Mesenchymal stem cell (in vitro differentiated cells and primary cell): ENCODE measurements at places on chromosomes 6 and 20.

- H3K36me3 ChIP-seq: no peaks in the 10 kb centered on the region
- no peaks in the 10 kb centered on the region for H3K27me3 ChIP-seq
- DNase-seq: no peak
- no peak overlapping the region for H3K27ac ChIP-seq
- H3K4me1 ChIP-seq: no peaks in the 10 kb centered on the region
- no peak overlapping the region for H3K4me3 ChIP-seq
Observed at GRCh38 chr6:23200946-23201345, 631.6 kb downstream of the HDGFL1 start.

DNA sequence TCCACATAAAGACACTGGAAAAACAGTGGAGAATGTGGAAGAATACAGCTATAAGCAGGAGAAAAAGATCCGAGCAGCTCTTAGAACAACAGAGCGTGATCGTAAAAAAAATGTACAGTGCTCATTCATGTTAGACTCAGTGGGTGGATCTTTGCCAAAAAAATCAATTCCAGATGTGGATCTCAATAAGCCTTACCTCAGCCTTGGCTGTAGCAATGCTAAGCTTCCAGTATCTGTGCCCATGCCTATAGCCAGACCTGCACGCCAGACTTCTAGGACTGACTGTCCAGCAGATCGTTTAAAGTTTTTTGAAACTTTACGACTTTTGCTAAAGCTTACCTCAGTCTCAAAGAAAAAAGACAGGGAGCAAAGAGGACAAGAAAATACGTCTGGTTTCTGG lies 57.1 kb downstream of the MAP3K4 start:
- no peak overlapping the region for H3K4me3 ChIP-seq
- no peaks in the 10 kb centered on the region for H3K4me1 ChIP-seq

- H3K4me3 ChIP-seq: peak overlapping the region; percentile 84
- DNase-seq: no peak
- peak overlapping the region; percentile 83 for H3K27ac ChIP-seq
- no peaks in the 10 kb centered on the region for H3K36me3 ChIP-seq
- H3K27me3 ChIP-seq: no peaks in the 10 kb centered on the region
Observed at GRCh38 chr6:125781314-125781868, 9.4 kb upstream of the NCOA7 start.

- no peaks in the 10 kb centered on the region for H3K27me3 ChIP-seq
- no peaks in the 10 kb centered on the region for H3K36me3 ChIP-seq
- H3K27ac ChIP-seq: peak overlapping the region; percentile 43
- H3K4me1 ChIP-seq: peaks cover 2% of the 10 kb centered on the region
Observed at GRCh38 chr6:47187893-47188587, 121.7 kb downstream of the TNFRSF21 start.

DNA sequence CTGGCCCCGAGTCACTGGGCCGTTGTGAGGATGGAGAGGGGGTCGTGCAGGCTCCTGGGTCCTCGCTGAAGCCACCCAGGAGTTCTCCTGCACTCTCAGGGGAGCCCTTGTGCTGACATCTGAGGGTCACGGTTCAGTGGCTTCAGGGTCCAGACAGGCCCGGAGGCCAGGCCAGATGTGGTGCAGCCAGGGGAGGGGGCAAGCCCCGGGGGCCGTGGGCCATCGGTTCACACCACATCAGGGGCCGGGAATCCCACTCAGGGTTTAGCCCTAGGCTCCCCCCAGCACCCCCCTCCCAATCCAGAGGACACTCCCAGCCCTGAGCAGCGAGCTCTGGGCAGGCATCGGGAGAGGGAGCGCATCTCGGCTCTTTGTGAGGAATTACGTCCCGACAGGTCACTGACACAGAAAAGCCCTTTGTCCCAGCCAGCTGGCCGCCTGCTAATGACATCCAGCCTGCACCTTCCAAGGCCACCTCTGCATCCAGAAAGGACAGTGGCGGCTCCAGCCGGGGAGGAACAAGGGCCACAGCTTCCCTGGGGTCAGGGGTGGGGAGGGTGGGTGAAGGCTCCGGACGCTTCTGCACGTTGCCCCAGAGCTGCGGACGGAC lies 6.4 kb upstream of the CHRNA4 start:
- peaks cover 4% of the 10 kb centered on the region for H3K4me1 ChIP-seq
- no peak overlapping the region for H3K27ac ChIP-seq
- H3K27me3 ChIP-seq: peaks cover 40% of the 10 kb centered on the region
- no peak overlapping the region for H3K4me3 ChIP-seq
- DNase-seq: no peak
